CD4-positive, alpha-beta T cell treated with Interleukin-17A for 1 hour (primary cell): ENCODE measurements at places on chromosomes 7 and 10.

- DNase-seq = no peak
These were observed 204.6 kb downstream of the IMMP2L start for GRCh38 chr7:111357691-111358090.

DNA sequence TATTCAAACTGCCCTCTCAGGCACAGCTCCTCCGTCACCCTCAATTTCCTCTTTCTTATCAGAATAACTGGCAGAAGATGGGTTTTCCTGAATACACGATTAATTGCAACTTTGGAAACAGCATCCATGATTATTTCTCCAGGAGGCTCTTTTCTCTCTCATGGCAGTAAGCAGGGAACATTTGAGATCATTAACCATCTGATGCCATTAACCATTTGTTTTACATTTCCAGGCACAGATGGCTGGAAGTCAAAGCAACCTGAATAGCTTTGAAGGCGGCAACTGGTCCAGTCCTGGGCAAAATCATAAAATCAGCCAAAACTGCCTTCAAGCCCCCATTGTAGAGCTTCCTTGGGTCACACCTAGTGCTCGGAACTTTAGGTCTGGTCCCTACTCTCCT is 289.5 kb upstream of the AOAH start:
- no peak for DNase-seq

- no peak for DNase-seq
These were observed 51.1 kb downstream of the PRPF18 start for GRCh38 chr10:13637894-13638293.

DNA sequence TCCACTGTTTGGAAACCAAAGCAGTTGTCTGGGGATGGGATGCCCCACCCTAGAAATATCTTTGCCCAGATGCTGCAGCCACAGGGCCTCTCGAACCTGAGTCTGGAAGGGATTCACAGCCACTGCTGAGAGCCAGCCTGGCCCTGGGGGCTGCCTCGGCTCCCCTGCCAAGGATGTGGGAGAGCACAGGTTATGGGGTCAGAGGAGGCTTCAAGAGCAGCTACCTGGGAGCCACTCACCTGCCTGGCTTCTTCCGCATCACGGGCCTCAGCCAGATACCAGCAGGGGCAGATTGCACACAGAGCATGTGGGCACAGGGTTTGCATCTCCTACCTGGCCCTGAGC is 5.4 kb upstream of the PWWP2B start:
- no peak for DNase-seq

GRCh38 chr7:12244129-12244528 is 33.0 kb downstream of the TMEM106B start:
- no peak for DNase-seq

DNA sequence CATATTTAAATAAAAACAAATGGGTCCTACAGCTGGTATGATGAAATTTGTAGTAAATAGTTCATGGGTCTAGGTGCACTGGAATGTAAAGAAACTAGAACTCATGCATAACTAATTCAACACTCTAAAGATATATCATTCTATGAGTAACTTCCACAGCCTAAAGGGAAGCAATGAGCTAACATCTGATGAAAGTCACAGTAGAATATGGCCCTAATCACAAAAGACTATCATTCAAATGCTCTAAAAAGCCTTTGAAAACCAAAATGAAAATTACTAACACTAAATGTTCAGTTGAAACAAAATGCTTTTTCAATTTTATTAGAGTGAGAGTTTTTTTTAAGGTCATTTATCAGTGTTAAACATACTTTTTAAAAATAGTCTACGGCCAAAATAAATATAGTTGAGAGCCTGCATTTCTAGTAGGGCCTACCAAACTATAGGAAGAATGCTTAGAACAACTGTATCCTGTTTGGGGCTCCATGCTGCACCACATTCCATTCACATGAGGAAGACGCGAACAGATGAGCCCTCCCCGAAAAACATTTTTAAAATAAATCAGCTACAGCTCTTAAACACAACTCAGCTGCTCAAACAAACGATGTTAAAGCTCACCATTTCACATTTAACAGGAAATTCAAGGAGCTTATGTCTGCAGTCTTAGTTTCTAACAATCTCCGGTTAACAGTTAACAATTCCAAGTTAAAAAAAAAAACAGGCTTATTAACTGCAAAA is 134.5 kb downstream of the NRBF2 start:
- peak; percentile 45 for DNase-seq

DNA sequence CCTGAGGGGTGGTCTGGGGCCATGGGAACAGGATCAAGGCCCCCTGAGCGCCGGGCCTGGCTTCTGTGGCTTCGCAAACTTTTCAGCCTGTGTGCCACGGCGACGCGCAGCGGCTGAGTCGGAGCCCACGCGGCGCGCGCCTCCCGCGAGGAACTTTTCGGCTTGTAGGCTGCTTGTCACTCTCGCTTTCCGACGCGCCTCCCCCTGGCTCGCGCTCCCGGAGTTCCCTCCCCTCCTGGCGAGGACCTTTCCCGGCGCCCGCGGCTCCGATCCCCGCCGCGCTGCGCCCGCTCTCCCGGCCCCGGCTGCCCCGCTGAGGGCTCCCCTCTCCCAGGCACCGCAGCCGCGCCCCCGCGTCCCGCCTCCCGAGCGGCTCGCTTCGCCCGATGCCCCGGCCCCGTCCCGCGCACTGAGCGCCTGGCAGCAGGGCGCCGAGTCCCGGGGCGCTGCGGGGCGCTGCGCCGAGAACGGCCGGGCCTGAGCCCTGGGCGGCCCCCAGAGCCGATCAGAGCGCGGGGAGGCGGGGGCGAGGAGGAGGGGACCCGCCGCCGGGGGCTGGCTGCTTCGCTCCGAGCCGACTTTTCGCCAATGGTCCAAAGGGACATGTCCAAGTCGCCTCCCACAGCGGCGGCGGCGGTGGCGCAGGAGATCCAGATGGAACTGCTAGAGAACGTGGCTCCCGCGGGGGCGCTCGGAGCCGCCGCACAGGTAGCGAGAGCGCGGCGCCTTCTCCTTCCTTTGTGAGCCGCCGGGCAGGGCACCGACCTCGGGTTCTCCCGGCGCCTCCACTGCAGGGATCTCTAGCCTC is at the start of gene CACNB2:
TSS of gene CACNB2 (plus strand) at position 276 of the 808 bp plus-strand sequence.
- no peak for DNase-seq

DNA sequence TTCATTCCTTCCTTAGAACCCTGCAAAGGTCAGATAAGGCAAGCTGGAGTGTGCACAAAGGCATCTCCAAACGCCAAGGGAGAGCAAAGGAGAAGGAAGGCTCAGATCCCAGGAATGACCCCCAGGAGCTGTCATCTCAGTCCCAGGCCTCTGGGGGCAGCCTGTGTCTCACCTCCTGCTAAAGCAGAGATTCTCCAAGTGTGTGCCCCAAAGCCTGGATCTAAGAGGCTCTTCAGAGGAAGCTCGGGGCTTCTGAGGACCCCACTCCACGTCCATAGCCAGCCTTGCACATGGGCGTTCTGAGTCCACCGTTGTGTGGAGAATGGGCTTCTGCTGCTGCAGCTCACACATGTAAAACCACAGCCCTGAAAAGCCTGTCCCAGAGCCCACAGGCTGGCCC is 5.1 kb upstream of the GRID1 start:
- DNase-seq = no peak

DNA sequence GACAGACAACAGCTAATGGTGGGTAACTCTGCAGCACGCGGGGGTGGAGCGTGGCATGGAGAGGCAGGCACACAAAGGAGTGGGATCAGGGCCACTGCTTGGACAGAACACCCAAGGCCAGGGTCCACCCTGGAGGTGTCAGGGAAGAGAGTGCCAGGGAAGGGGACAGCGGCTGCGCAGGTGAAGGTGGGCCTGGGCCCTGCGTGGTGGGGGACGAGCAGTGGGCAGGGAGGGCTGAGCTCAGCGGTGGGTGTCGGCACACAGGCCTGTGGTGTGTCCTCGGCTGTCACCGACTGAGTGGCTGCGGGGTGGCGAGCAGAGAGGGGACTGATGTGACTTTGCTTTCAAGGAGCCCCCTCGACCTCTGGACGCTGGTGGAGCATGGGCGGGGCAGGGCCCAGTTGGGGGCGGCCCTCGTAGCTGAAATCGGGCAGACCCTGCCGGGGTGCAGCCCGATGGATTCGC is 8.4 kb upstream of the SCART1 start:
- DNase-seq = no peak

DNA sequence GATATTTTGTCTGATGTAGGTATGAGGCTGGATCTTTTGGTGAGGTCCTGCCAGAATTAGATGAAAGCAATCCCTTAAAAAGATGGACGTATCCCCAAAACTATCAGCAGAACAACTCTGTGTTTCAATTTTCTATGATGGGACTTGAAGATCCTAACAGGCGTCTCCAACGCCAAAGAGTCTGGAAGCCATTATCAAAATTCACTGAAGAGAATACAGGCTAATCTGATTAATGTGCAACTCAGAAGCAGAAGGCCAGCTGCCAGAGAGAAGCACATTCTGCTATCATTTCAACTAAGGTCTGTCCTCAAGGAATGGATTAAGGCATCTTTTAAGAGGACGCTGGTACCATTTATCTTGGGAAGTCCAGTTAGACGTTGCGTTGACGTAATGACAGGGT is 119.7 kb downstream of the FGFR2 start:
- DNase-seq = no peak

DNA sequence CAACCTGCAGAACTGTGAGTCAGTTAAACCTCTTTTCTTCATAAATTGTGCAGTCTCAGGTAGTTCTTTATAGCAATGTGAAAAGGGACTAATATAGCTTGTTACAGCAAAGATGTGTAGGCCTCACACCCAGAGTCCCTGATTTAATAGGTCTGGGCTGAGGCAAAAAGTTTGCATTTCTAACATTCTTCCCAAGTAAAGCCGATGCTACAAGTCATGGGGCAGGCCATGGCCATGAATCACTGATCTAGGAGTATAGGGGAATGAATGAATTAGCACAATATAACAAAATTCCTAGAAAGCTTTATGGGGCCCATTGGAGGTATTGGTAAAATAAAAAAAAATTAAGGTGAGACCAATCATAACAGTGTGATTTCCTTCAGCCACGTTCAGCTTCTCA is 11.5 kb upstream of the AASS start:
- DNase-seq = no peak

GRCh38 chr10:110973400-110973799 is 54.0 kb downstream of the SHOC2 start:
- no peak for DNase-seq

DNA sequence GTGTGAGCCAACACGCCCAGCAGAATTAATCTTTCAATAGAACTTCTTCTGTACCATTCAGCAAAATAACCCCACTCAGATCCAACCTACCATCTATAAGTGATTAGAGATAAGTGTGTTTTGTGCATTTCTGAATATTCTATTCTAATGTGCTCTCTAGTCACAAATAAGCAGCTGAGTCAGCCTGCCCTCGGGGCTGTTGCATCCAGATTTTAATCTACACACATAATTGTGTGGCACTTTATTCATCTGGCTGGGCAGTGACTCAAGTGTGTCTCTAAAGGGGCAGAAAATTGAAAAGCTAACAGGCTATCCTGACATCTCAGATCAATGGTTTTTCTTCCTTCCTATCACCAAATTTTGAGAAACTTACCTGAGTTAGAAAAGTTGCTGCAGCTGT is 60.3 kb downstream of the PRR15 start:
- no peak for DNase-seq

DNA sequence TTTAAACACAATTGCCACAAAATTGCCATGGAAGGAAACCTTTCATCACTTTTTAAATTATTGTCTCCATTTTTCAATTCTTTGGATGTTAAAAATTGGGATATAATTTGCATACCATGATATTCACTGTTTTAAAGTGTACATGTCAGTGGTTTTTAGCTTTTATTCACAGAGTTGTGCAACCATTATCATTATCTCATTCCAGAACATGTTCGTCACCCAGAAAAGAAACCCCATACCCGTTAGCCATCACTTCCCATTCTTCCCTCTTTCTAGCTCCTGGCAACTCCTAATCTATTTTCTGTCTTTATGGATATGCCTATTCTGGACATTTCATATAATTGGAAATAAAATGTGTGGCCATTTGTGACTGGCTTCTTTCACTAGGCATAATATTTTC is 260.3 kb upstream of the FERD3L start:
- DNase-seq = no peak

DNA sequence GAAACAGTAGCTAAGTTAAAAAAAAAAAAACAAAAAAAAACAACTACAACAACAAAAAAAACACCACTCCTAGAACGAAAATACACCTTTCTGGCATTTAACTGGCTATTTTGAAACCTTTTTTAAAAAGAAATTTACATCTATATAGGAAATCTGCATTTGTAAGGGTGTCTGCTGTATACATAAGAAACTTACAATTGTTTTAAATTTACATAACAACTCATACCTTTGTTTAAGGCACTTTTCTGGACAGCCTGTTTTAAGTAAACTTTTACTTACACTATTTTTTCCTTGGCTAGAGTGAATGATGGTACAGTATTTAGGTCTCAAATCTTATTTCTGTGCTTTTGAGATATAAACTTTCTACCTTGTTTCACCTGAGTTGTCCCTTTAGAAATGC is 34.0 kb upstream of the PAPSS2 start:
- no peak for DNase-seq

DNA sequence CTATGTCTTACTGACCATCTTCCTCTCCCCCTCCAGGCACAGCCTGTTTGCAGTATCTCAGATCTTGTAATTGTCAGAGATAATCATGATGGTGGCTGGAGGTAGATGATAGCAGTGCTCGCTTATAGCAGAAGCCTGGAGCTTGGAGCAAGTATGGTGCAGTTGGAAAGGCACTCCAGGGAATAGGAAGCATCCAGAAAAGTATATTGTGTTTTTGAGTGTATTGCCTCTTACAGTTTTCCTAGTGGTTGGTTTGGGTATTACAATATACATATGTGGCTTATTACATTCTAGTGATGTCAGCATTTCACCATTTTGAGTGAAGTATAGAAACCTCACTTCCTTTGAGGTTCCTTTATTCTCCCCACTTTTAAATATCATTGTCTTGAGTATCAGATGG is 101.5 kb downstream of the STK31 start:
- no peak for DNase-seq

DNA sequence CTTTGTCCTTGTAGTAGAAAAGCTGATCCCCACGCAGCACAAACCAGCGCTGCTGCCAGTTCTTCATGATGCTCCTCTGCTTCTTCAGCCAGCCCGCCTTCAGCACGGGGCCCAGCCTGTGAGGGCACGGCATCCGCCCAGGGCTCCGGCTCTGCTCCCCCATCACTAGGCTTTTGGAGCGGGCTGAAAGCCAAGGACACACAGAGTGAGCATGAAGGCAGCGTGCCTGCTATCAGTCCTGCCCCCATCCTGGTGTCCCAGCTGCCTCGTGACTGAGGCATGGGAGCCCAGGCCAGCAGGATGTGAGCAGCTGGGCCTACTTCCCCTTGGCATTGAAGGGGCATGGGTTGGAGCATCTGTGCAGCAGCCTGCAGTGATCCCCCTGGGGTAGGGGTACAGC is 21.9 kb downstream of the ARHGAP22 start:
- no peak for DNase-seq
